NCI-H748 treated with DMSO at 0.1 percent for 48 hours (cell line): ENCODE measurements at places on chromosomes 13 and 19.

GRCh38 chr19:16361926-16362325 lies 37.3 kb downstream of the KLF2 start:
- no peak for DNase-seq

- no peak for DNase-seq
These were observed 12.6 kb downstream of the DNASE2 start for GRCh38 chr19:12868540-12869112.

GRCh38 chr13:99354371-99354951 lies 47.3 kb upstream of the GPR183 start:
- DNase-seq: no peak

- DNase-seq: peak; percentile 76
These were observed 104.3 kb upstream of the FRY start for GRCh38 chr13:31927219-31927653.

- DNase-seq: no peak
These were observed 118.0 kb downstream of the KDM4B start for GRCh38 chr19:5086725-5087439.

DNA sequence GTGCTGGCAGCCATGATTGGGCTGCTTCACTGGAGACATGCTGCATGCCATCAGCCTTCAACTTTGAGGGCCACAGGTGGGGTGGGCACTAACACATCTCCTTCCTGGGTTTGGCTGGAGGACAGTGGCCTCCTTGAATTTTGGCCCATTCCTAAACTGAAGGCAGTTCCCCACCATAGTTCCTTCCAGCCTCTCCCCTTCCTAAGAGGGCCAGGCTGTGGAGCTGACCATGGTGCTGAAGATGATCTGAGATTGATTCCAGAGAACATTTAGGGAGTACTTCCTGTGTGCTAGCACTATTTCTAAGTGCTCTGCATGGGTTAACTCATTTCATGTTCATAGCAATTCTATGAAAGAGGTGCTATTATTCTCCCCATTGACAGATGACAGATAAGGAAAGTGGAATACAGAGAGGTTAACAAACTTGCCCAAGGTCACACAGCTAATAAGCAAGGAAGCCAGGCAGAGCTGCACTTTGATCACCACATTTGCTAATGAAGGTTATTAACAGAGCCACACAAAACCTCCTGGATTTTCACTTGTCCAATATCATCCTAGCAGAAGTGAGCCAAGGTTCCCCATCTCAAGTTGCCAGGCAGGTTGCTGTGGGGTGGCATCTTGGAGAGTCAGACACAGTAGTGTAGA lies 175.3 kb downstream of the ZIC5 start:
- DNase-seq: no peak

DNA sequence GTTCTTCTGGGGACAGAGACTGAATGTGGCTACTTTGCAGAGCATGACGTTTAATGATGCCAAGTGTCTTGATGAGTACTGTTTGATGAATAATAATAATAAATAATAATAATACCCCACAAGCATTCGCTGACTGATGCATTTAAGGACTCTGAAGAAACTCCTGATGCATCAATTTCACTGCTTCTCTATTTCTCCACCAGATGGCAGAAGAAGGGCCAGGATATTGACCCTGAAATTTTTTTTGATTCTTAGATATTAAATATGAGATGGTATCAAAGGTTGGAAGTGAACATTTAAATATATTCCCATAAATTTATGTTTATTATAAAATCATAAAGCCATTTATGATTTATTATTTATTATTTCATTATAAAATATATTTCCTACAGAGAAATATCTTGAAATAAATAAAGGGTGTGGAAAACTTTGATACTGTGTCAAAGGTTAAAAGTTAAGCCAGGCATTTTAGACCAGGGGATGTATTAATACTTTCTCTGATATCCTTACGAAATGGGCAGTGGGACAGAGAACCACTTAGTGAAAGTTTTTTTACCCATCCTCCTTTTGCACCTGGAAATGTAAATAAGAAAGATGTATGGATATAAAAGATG lies 170.9 kb downstream of the LACC1 start:
- peak; percentile 38 for DNase-seq

- DNase-seq: no peak
These were observed 9.1 kb downstream of the FEM1A start for GRCh38 chr19:4800591-4801081.

- DNase-seq: peak; percentile 69
These were observed 539 bp upstream of the ZNF667 start for GRCh38 chr19:56477429-56478338.

DNA sequence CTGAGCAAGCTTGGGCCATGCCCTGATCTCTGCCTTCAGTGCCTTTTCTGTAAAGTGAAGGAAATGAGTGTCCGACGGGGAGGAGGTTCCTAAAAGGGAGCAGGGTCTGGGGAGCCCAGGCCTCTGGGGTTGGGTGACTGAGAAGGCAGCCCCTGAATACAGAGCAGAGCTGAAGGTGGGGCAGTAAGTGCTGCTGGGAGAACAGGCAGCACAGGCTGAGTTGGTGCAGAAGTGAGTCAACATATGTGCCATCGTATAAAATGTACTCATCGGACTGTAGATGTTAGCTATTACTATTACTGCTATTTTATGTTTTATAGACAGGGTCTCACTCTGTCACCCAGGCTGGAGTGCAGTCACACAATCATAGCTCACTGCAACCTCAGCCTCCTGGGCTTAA lies 1.0 kb upstream of the HAMP start:
- no peak for DNase-seq

GRCh38 chr13:19664481-19665230 lies 31.2 kb downstream of the MPHOSPH8 start:
- no peak for DNase-seq

DNA sequence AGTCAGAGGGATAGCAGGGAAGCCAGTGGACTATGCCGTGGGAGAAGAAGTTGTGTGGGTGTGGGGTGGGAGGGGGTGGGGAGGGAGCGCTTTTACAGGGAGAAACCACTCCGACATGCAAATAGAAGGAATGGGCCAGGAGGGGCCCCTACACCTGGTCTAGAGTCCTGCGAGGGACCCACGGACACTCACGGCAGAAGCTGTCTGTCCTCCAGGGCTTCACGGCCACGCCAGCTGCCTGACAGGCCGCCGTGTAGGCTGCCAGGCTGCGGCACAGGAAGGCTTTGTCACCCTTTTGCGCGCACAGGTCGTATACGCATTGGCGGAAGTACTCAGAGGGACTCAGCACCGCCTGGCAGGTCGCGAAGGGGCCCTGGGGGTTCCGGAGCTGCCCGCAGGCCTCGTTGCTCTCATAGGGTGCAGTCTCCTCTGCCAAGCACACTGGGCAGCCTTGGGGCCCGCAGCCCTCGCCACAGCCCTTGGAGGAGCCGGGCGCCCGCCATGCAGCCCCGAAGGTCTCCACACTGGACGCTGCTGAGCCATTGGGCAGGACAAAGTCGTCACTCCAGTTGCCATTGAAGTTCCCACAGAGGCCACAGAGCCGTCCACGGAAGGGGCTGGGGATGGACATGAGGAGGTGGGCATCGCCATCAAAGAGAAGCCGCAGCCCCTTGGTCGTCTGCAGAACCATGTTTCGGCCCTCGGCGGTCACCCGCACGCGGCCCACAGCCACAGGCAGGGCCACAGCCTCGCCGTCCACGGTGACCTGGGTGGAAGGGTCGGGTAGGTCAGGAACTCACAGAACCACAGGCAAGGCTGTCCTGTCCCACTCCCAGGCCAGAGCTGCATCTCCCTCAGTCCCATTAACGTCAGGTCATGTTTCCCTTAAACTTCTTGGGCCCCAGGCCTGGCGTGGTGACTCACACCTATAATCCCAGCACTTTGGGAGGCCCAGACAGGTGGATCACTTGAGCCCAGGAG lies 26.0 kb upstream of the FBL start:
- DNase-seq: no peak
